Sciatic nerve (tissue), 2 donors: ENCODE measurements at places on chromosomes 13 and 19. TPM values are rescaled to one million over a fixed set of nuclear protein-coding genes. Genes with fewer than 3 reads are reported as not detected.

ENOX1 gene
- total RNA-seq, result 4.3 TPM

DNA sequence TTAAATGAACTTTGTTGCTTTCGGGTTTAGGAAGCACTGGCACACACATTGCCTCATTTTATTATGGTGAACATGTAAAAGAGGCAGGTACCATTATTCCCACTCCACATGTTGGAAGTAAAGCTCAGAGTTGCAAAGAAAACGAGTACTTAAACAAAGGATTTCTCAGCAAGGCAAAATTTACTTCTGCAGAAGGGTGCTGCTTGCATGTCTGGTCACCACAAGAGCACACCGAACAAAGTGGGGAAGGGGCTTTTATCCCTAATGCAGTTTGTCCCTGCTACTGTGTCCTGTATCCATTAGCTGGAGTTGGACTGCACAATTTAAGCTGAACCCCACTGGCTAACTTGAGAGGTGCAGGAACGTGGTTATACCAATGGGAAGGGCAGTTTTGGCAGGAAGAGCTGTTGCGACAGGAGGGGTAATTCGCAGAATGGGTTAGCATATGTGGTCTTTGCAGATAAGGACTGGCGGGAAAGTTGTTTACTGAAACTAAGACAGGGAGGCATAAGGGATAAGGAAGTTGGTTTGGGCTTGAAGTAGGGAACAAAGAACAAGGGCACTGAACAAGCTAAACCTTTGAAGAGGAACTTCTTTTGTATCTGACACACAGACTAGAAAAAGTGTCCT is 545.5 kb downstream of the UQCRFS1 start:
- DNase-seq, result no peak

DNA sequence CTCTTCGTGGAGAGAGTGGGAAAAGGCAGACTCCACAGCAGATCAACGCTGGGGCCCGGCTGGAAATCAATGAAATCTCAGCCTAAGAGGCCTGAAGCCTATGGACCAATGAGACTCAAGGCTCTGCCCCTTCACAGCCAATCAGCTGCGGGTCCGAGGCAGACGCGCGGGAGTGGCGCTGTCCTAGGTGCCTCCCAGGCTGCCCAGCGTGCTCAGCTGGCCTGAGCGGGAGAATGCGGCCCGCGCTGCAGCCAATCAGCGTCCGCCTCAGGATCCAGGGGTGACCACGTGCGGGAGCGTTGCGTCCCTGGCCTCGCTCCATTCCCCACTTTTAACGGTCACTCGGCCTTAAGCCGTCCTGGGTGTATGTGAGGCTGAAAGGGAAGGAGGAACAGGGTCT is at the start of gene ZBTB32:
Gene ZBTB32 (plus strand): TSS at position 341 of the 400 bp plus-strand sequence. CDS start 10,069 bp downstream, outside the sequence.
- no peak for DNase-seq

DNA sequence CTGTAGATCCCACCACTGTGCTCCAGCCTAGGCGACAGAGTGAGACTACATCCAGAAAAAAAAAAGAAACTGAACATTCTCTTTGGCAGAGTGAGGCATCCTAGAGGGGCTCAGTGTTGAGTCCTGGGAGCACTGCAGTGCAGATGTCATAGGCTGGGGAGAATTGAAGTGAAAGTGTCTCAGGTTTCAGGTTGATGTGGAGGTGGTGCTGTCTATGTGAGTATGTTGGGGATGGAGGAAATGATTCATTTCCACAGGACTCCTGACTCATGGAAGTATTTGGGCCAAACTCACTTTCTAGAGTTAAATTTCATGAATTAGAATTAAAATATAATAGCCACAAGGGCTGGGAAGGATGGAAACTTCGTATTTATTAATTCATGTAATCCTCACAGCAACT is 134.4 kb upstream of the TSC22D1 start:
- no peak for DNase-seq

- DNase-seq, result peak; percentile 72
Measured at GRCh38 chr19:44951179-44952159, 3.7 kb upstream of the CLPTM1 start.

DNA sequence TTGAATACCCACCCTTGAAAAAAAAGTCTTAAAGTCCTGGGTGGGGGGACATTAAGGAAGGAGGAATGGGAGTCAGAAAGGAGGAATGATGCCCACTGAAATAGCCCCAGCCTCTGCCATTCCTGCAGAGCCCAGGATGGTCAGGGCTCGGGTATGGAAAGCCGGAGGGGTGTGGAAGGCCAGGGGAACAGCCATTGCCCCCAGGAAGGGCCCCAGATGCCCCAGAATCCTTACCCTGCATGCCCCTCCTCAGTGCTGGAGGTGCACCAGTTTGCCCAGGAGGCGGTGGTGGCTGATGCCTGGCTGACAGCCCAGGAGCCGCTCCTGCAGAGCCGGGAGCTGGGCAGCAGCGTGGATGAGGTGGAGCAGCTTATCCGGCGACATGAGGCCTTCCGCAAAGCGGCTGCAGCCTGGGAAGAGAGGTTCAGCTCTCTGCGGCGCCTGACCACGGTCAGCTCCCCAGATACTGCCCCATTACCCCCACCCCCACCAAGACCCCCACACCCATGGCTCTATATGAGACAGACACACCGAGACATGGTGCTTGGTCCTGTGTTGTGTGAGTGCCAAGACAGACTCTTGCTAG is 10.7 kb upstream of the SHKBP1 start:
- no peak for DNase-seq

DNA sequence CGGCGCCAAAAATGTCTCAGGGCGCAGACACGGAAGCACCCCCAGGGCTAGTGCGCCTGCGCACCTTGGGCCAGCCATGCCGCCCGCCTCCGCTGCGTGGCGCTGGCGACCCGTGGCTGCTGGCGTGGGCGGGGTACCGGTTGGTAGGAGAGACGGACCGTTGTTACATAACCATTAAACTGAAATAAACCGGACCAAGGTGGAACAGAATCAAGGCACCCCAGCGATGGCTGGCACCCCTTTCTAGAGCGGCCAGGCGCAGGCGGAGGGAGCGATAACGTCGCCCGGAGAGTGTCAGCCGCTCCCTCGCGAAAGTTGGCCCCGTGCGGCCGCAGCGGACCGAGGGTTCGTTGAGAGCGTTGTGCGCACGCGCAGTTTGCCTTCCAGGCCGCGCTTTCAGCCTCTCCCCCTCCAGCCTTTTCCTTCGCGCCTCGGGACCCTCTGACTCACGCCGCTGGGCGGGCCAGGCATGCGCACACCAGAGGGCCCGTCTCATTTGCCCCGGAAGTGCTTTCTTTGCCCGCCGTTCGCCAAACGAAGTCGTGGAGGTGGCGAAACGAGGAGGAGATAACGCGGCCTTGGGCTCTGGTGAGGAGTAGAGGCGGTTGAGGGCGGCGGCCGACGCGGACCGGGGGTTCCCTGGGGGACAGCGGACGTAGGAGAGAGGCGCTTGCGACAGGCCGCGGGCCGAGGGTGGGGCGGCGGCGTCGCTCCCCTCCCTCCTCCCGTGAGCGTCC is at the start of the genes PLEKHJ1 and SF3A2:
Gene PLEKHJ1 (minus strand): TSS at position 16 of the 737 bp plus-strand sequence. CDS start 81 bp downstream, outside the sequence.
Gene SF3A2 (plus strand): TSS at position 511 of the 737 bp plus-strand sequence. CDS start 6,595 bp downstream, outside the sequence.
- DNase-seq, result peak; percentile 98

SYNGR4 gene
- total RNA-seq, result not detected

DNA sequence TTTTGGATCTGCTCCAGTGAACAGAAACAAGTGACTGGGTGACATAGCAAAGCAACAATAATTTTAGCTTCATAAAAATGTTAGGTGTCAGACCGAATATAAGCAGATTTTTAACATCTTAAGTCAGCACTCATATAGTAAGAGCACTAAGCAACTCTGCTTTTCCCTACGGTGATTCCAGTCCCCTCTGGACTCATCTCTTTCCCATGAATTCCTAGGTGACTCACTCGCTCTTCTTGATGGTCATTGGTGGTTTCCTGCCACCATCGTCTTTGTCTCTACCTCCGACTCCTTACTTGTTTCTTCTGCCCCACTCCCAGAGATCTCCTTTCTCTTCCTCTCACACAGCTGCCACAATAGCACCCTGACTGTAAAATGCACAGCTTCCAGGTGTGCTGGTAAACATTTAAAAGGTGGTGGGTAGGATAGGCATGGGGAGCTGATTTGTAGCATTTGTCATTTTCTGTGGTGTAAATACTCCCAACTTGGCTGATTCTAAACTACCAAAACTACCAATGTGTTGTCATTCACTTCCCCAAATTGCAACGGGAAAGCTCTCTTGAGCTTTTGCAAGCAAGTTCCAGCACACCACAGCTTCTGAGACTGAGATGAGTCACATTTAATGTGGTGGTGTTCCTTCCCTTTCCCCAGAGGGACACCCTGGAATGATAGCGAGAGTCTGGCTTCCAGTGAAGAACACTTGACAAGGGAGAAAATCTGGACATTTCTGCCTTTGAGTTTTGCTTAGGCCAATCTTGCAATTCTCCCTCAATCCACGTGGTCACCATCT is 42.8 kb upstream of the CLDN10 start:
- DNase-seq, result no peak

KLK13 gene
- total RNA-seq, result 0.58 TPM

GPR4 gene
- 29.7 TPM for total RNA-seq

- DNase-seq, result no peak
Measured at GRCh38 chr19:12825254-12826131, 8.9 kb downstream of the RTBDN start.

GPC5 gene
- 2.5 TPM for total RNA-seq

DNA sequence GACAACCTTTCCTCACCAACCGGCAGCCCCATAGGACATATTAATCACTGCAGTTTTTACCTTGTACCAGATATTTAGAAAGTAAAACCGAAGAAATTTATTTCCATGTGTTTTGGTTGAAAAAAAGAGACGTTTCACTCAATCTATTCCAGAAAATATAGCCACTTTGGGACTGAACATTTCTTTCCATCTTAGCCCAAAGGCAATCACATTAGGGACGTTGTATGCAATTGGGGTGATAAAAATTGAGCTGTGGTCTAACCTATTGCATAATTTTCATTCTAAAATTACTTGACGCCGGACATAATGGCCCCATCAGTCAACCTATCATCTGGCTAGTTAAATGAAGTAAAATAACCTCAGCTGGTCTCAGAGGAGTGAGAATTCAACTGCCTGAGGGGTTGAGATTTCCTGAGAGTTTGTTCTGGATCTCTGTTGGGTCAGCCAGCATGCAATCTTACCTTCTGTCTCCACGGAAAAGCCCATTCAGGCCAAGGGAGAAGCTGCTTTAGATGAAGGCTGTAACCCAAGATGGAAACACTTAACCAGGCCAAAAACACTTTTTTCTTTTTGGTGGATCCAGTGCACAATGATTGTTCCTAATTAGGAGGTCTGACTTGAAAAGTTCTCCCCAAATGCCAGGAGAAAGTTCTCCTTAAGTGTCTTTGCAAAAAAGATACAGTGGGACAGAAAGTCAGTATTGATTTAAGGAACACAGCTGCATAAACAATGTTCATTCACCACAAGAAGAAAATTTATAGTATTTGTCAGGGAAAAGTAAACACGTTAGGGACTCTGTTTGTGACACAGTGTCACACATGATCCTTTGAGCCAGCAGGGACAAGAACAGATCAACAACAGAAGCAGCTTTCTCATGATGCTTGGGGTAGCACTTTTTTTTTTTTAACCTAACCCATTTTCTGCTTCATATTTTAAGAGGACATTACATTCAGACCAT is 34.1 kb downstream of the DLEU7 start:
- DNase-seq, result no peak

PCDH20 gene
- total RNA-seq, result 0.45 TPM

GGN gene
- total RNA-seq, result 0.31 TPM

DNA sequence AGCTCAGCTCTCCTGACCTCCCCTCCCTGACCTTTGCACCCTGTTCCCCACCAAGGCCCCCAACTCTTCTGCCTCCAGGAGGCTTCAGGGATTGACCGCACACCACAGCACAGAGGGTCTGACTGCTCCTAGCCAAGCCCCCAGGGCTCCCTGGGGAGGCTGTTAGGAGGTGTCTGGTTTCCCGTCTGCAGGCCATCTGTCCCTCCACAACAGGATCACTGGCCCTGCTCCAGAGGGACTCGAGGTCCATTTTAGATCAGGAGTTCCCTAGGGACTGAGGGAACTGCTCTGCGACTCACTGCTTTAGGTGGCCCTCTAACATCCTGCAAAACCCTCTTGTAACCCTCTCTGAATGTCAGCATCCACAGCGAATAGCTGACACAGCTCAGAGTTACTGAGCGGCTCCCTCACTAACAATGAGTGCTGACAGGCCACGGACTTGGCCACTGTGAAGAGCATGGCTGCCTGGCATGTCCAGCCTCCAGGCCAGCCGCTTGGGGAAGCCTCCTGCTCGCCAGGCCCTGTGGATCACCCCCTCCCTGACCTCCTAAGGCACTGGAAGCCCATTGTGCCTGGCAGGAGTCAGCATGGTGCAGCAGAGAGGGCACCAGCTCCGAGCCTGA is 17.7 kb downstream of the GRIK5 start:
- DNase-seq, result no peak

DNA sequence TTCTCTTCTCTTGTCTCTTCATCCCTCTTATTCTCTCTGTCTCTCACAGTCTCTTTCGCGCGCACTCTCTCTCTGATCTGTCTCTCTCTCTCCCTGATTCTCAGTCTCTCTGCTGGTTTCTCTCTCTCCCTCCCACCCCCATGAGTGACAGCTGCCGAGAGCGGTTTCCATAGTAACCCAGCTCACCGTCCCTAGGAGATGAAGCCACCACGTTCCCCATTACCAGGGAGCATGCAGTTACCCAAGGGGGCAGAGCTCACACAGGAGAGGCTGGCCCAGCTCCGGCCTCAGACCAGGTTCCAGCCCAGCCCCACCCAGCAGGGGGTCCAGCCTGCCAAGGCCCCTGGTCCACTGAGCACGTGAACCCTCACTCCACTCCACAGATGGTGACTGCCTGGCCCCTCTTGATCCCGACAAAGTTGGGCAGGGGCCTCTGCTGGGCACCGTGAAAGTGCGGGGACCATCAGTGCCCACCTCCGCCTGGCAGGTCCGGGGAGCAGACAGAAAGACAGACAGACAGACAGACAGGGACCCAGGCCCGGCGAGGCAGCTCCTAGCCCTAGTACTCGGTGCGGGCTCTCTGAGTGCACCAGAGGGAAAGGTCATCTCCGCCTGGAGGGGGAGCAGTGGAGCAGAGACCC is 50.6 kb downstream of the CELF5 start:
- no peak for DNase-seq

SERPINE3 gene
- 0.31 TPM for total RNA-seq

DNA sequence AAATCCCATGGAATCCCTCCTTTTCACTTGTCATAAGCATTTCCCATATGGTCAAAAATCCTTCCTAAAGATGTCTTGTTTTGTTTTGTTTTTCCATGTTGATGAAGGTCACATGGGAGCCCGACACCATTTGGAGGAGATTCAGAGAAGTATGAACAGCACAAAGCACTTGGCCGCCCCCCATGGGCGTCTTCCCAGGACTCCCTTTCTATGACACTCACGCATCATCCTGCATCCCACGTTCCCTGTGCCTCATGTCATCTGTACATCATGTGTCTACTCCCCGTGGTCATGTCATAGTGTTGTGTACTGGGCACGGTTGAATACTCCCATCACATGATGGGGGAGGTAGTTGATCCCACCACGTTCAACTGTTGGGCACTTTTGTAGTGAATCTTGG is 2.0 kb downstream of the ZSCAN1 start:
- no peak for DNase-seq
